ENCODE measurements at places on chromosomes 6 and 20.
A peak's percentile ranks its signal among the peaks of the same experiment; 100 is the strongest.

GRCh38 chr6:33641602-33642001 lies 20.5 kb downstream of the ITPR3 start:
- no peak for DNase-seq

DNA sequence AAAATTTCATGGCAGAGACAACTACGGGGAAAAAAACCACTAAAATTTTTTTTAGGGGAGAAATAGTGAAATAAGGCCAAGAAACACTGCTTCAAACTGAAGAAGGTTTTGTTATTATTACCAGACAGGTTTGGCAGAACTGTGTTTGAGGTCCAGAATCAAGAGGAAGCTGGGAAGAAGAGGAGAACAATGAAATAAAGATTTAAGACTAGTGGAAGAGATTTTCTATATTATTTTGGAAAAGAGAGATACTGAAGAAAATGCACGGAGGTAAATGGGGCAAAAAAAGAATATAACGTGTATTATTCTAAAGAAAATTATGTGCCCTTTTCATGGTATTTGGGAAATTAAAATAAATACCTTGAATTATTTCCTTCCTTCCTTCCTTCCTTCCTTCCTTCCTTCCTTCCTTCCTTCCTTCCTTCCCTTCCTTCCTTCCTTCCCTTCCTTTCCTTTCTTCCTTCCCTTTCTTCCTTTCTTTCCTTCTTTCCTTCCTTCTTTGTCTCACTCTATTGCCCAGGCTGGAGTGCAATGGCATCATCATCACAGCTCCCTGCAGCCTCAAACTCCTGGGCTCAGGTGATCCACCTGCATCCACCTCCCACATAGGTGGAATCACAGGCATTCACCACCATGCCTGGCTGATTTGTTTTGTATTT lies 124.3 kb downstream of the GJA1 start:
- DNase-seq: no peak

DNA sequence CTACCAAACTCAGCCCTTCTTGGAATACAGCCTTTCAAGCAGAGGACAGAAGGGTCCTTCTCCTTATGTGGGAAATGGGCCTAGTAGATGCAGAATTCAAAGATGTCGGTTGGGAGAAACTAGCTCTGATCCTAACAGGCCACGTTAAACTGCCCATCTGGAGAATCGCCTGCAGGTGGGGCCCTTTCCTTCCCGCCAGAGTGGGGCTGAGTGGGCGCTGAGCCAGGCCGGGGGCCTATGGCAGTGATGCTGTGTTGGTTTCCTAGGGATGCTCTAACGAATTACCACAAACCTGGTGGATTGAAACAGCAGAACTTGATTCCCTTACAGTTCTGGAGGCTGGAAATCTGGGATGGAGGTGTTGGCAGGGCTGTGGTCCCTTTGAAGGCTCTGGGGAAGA lies 9.1 kb downstream of the MAPK13 start:
- DNase-seq: no peak

GRCh38 chr6:29487131-29487530 lies 625 bp downstream of the MAS1L start:
- DNase-seq: no peak

- no peak for DNase-seq
Observed at GRCh38 chr20:53409447-53409717, 184.3 kb downstream of the ZNF217 start.

- no peak for DNase-seq
Observed at GRCh38 chr20:51342510-51343236, 199.8 kb downstream of the NFATC2 start.

DNA sequence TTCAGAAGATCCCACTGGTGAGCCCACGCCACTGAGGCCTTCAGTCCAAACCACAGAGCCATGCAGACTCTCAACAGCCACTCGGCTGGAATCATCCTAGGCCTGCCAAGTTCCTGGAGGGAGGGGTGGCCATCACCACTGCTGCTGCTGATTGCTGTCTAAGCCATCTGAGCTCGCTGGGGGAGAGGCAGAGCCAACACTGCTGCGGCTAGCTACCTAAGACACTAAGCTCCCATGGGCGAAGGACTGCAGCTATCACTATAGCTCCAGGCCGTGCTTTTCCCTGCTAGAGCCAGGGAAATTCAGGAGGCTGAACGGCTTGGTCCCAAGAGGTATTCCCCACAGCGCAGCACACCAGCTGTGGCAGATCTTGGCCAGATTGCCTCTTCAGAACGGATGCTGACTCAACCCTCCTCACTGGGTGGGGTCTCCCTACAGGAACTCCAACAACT lies 73.6 kb downstream of the TBC1D32 start:
- DNase-seq: no peak

GRCh38 chr20:47099093-47099492 lies 204.4 kb downstream of the EYA2 start:
- no peak for DNase-seq

DNA sequence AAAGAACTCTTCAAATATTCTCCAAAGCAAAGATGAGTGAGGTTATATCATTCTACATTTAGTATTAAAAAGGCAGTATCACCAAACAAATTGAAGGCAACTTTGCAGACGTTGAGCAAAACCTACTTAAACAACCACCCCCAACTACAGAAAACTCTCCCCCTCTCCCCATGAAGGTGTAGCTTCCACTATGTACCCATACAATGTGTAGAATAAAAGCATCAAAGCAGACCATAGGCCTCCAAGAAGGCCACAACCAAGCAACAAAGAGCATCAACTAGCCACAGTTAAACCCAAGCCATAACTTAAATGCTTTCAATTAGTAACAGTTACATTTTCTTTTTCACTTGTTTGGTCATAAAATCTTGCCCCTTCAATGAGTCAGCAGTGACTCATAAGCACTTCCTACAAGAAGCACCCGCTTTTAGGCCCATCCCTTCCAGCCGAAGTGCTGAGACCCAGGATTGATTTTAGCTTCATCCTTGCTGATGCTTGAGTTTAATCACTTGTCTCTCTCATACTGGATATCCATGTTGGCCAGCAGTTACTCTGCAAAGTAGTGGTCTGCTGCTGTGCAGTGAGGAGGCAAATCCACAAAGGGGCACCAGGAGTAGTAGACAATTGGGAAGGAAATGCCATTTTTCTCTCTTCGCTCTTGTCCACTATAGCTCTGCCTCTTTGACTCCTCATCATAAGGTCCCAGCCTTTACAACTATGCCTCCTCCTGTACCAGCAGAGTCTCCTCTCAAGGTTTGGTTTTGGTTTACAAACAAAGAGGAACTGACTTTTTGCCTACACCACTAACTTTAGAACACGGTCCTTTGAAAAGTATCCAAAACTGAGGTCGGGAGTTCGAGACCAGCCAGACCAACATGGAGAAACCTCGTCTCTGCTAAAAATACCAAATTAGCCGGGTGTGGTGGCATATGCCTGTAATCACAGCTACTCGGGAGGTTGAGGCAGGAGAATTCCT lies 8.4 kb upstream of the NUP153 start:
- DNase-seq: peak; percentile 3

DNA sequence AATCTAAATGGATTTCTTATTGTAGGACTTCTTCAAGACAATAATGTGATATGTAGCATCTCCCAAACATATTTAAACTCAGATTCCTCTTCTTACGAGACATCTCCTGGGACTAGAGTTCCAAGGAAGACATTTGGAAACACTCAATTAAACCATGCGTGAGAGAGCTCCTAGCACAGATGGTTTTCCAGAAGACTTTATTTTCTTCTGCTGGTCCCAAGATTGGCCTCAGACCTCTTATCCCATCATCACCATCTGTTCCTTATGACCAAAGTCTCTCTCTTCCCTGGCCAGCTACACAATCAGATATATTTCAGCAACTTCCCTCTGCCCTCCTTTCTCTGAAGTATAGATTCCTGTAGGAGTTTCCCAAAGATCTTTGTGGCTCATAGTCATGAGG lies 93.2 kb upstream of the JARID2 start:
- DNase-seq: no peak

GRCh38 chr6:35128496-35128895 lies 12.6 kb downstream of the TCP11 start:
- DNase-seq: no peak

GRCh38 chr20:16803965-16804792 lies 56.0 kb downstream of the OTOR start:
- DNase-seq: peak; percentile 23

GRCh38 chr6:132234356-132234755 lies 166.9 kb downstream of the MOXD1 start:
- no peak for DNase-seq

- no peak for DNase-seq
Observed at GRCh38 chr20:25136643-25137559, 55.0 kb upstream of the VSX1 start.

DNA sequence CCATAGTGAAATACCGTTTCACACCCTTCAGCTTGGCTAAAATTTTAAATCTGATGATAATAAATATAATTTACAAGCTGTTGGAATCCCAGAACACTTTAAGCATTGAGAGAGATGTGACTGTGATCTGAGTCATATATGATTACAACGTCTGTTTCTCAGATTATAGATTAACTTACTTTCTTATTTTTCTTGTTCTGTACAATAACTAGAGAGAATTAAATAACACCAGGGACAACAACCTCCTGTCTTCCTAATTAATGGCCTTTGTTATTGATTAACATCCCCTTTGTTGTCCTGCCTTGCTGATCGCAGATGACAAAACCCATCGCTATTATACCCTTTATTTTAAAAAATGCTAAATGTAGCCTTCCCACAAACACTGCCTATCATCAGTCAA lies 87.8 kb upstream of the EZR start:
- no peak for DNase-seq

DNA sequence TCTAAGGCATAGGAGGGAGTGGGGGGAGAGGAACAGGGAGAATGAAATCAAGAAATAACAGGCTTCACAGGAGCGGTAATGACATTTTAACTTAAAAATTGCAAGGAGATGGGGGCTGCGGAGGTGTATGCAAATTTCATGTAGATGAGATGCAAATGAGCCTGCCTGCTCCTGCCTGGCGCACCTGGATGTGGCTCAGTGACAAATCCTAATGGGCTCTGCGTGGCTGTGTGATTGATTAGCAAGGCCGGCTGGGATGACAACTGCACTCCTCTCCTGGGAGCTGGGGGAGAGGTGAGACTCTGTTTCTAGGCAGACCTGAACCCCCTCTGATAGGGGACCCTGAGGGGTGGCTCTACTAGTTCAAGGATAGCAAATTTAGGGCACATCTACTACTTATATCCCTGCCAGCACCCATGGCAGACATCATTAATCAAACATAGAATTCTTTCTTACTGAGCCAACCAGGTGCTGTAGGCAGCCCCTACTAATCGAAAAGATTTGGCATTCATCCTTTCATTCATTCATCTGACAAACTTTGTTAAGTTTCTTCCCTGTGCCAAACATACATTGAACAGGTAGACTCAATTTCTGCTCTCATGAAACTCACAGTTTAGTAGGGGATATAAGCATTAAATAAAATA lies 38.4 kb upstream of the TGM2 start:
- no peak for DNase-seq

- DNase-seq: no peak
Observed at GRCh38 chr6:4640139-4640538, 136.1 kb upstream of the CDYL start.

DNA sequence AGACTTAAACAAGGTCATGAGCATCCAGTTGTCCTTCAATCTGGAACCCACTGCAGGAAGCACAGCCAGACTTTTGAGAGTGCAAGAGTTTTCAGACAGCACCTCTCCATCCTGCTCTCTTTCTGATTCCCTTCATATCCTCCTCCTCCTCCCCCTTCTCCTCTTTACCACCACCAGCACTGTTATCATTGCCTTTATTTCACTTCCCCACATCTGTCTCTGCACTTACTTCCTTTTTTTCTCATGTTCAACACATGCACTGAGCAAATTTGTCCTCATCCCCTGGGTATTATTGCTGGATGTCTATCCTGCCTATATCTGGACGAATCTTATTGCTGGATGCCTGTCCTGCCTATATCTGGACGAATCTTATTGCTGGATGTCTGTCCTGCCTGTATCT lies 554.8 kb downstream of the DHX35 start:
- no peak for DNase-seq

GRCh38 chr6:14985366-14985765 lies 260.5 kb upstream of the JARID2 start:
- no peak for DNase-seq

DNA sequence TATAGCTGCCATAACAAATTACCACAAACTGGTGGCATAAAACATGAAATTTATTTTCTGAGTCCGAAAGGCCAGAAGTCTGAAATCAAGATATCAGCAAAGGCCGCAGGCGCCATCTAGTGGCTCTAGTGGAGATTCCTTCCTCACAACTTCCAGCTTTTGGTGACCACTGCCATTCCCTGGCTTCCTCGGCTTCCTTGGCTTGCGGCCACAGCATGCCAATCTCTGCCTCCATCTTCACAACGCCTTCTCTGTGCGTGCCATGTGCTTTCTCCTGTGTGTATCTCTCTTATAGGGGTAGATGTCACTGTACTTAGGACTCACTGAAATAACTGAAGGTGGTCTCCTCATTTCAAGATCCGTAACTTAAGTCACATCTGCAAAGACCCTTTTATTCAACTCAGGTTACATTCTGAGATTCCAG lies 5.4 kb upstream of the PLAGL1 start:
- DNase-seq: peak; percentile 54

DNA sequence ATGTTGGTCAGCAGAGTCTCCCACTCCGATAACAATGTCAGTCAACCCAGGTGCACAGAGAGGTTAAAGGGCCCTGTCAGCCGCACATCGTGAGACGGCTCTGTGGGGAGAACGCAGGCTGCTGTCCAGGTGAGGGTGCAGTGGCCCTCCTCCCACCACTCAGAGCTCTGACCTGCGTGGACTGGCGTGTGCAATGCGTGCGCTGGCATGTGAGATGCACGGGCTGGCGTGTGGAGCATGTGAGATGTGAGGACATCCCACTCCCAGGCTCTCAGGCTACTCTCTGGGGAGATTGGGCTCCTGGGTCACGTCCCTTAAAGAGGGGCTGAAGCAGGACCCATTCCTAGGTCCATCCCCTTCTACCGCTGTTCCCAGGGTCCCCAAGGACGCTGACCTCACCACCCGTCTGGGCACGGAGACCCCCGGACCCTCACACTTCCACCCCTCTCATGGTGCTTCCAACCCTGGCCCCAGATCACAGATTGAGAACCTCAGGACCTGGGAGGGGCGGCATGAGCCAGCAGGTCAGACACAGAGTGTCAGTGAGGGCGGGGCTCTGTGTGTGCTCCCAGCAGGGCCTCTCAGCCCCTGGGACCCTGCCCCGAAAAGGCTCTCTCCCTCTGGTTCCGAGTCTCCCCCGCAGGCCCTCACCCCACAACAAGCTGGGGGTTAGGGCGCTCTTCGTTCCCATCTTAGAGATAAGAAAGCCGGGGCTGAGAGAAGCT lies 8.6 kb upstream of the FRMD1 start:
- DNase-seq: no peak

Measured in NT2/D1 (cell line).